ENCODE measurements at places on chromosomes 6 and 20. TPM values are rescaled to one million over a fixed set of nuclear protein-coding genes. Genes with fewer than 3 reads are reported as not detected.

The SLC22A16 gene
- not detected for total RNA-seq

DNA sequence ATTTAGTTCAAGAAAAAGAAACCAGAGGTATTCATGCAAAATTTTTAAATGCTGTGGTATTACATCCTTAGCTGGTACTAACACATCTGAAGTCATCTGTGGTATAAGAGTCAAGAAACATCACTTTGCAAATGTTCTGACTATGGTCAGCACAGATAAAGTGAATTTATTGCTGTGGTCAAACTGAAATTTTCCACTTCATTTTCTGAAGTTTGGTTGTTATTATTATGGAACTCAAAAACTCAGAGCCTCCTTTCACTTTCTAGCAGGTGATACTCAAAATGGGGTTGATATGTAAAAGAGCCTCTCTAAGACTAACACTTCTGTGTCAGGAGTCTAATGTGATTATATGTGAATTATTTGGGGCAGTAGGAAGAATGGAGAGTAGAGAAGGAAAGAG, 257.8 kb downstream of the RNGTT start:
- DNase-seq, result no peak
- H3K27ac ChIP-seq, result no peak overlapping the region
- no peaks in the 10 kb centered on the region for H3K27me3 ChIP-seq
- H3K4me3 ChIP-seq, result no peak overlapping the region
- no peaks in the 10 kb centered on the region for H3K36me3 ChIP-seq

GRCh38 chr6:111530667-111531066, 47.6 kb upstream of the REV3L start:
- H3K27me3 ChIP-seq, result no peaks in the 10 kb centered on the region
- no peak for DNase-seq
- H3K4me1 ChIP-seq, result peaks cover 11% of the 10 kb centered on the region
- no peaks in the 10 kb centered on the region for H3K36me3 ChIP-seq
- H3K27ac ChIP-seq, result no peak overlapping the region

GRCh38 chr20:60691966-60692615, 560.0 kb upstream of the CDH4 start:
- peaks cover 26% of the 10 kb centered on the region for H3K4me1 ChIP-seq
- H3K36me3 ChIP-seq, result no peaks in the 10 kb centered on the region
- peak overlapping the region; percentile 90 for H3K27ac ChIP-seq
- no peak overlapping the region for H3K4me3 ChIP-seq

DNA sequence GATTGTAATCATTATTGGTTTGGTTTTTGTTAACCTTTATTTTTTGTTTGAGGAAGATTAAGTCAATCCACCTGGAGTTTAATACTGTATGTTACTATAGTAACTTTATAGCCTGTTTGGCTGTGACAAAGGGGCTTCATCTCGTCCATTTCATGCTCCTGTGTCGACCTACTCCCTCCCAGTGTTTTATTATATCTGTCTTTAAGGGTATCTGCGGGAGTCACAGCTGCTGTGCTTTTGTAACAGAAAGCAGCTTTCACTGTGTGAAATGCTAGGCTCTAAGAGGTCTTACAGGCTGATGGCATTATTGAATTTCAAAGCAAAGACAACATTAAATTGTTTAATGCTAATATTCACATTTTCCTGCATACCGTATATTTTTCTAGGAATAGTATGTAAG, 698.0 kb upstream of the POU3F2 start:
- H3K27ac ChIP-seq, result no peak overlapping the region
- no peaks in the 10 kb centered on the region for H3K36me3 ChIP-seq
- no peaks in the 10 kb centered on the region for H3K27me3 ChIP-seq
- no peak overlapping the region for H3K4me3 ChIP-seq
- 0 out of 2 replicates have a peak, but pooled peaks cover 10% of the 10 kb centered on the region for H3K4me1 ChIP-seq

The DEFB127 gene
- not detected for total RNA-seq

The PROKR2 gene
- 2.1 TPM for total RNA-seq

- no peaks in the 10 kb centered on the region for H3K36me3 ChIP-seq
- no peak for DNase-seq
- H3K27me3 ChIP-seq, result no peaks in the 10 kb centered on the region
These were observed 10.0 kb downstream of the GMPR start for GRCh38 chr6:16248271-16248853.

The KIAA1755 gene
- 0.12 TPM for total RNA-seq

The COL9A1 gene
- total RNA-seq, result 14.1 TPM

- H3K4me1 ChIP-seq, result no peaks in the 10 kb centered on the region
- no peak for DNase-seq
- H3K4me3 ChIP-seq, result no peak overlapping the region
- H3K36me3 ChIP-seq, result no peaks in the 10 kb centered on the region
These were observed 445.8 kb upstream of the JAG1 start for GRCh38 chr20:11119573-11119972.

- no peak overlapping the region for H3K4me3 ChIP-seq
- no peaks in the 10 kb centered on the region for H3K27me3 ChIP-seq
- no peak for DNase-seq
- H3K27ac ChIP-seq, result no peak overlapping the region
- no peaks in the 10 kb centered on the region for H3K36me3 ChIP-seq
These were observed 3.0 kb upstream of the C4A start for GRCh38 chr6:31978831-31979230.

DNA sequence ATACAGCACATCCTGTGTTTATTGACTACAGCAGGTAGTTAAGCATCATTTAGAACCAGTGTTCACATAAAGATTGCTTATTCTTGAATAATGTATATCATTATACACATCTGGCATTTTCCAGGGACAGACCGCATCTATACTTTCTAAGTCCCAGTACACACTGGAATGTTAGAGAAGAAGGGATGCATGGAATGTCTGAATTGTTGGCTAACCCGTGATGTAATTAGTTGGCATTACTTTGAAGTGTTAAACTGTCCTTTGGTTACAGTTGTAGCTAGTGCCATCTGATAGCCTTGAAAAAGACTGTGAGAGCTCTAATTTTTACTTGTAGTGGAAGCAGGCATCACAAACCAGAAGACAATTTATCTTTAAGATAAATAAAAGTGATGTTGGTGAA, 29.8 kb upstream of the MCHR2 start:
- H3K27ac ChIP-seq, result no peak overlapping the region
- peak; percentile 37 for DNase-seq
- no peak overlapping the region for H3K4me3 ChIP-seq
- no peaks in the 10 kb centered on the region for H3K36me3 ChIP-seq

- no peaks in the 10 kb centered on the region for H3K27me3 ChIP-seq
- no peaks in the 10 kb centered on the region for H3K36me3 ChIP-seq
- no peak overlapping the region for H3K27ac ChIP-seq
- no peaks in the 10 kb centered on the region for H3K4me1 ChIP-seq
- no peak for DNase-seq
These were observed 16.4 kb downstream of the RNF24 start for GRCh38 chr20:3998998-3999397.

The PRKN gene
- 0.39 TPM for total RNA-seq

GRCh38 chr6:14002176-14002947, 77.6 kb downstream of the RNF182 start:
- no peak overlapping the region for H3K27ac ChIP-seq
- H3K27me3 ChIP-seq, result no peaks in the 10 kb centered on the region
- no peaks in the 10 kb centered on the region for H3K36me3 ChIP-seq
- H3K4me1 ChIP-seq, result peaks cover 20% of the 10 kb centered on the region

The ATP6V1G2 gene
- 1.6 TPM for total RNA-seq

Measured in GM23338 (cell line).